Activated CD8-positive, alpha-beta memory T cell treated with anti-CD3 and anti-CD28 coated beads for 48 hours (primary cell): ENCODE measurements at places on chromosomes 7 and 10.
A peak's percentile ranks its signal among the peaks of the same experiment; 100 is the strongest.

GRCh38 chr10:114821915-114822443 lies 399 bp downstream of the FHIP2A start:
- peak; percentile 4 for DNase-seq

DNA sequence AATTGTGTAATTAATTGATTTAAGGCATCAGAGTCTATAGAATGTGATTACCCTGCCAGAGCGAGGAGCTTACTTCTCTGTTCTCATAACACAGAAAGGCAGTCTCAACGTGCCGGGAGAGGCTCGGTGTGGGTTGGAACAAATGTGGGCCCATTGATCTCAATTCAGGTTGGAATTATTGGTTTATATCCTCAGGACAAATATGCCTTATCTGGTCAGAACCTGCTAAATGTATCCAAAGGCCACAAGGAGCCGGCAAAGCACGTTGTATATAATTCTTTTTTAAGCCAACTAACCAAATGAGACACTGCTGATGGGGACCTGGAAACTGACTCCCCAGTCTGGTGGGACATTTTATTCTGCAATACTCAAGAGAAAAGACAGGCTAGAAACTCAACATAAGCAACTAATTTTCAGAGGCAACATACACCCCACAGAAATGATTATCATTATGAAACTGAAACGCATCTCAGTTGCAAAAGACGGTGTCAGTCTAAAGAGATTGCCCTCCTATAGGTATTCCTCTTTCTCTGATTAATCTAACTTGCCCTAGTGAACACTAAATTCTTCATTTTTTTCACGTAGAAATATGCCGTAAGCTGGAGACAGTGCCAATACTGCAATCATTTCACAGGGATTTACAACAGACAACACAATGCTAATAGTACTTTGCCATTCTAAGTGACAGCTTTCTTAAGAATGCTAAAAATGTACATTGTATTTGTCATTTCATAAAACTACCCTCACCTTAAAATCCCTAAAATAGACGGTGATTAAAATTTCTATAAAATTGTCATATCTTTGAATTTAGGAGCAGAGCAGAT lies 9.4 kb downstream of the EBF3 start:
- no peak for DNase-seq

DNA sequence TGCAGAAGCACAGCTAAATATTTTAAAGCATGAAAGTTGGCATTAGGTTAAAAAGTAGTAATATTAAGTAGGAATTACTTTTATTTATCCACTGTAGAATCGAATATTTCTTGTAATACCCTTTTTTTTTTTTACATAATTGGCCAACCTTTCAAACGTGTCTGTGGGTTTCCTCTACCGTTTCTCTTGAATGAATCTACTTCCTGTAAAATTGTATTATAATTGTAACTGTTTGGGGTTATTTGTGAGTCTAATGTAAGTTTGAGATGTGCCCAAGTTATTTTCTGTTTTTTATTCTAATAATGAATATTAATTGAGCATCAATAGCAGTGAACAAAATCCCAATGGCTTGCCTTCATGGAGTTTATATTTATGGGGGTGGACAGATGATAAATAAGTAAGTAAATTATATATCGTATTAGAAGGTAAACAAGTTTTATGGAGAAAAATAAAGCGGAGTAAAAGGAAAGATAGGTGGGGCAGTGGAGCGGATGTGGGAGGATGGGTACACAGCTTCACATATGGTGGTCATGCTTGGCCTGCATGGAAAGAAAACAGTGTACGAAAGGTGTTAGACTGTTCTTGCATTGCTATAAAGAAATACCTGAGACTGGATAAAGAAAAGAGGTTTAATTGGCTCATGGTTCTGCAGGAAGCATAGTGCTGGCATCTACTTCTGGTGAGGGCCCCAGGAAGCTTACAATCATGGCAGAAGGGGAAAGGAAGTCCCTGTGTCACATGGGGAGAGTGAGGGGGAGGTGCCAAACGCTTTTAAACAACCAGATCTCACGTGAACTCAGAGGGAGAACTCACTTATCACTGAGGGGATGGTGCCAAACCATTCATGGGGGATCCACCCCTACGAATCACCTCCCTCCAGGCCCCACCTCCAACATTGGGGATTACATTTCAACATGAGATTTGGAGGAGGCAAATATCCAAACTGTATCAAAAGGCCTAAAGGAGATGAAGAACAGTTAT lies 5.4 kb downstream of the TSPAN13 start:
- DNase-seq = no peak

DNA sequence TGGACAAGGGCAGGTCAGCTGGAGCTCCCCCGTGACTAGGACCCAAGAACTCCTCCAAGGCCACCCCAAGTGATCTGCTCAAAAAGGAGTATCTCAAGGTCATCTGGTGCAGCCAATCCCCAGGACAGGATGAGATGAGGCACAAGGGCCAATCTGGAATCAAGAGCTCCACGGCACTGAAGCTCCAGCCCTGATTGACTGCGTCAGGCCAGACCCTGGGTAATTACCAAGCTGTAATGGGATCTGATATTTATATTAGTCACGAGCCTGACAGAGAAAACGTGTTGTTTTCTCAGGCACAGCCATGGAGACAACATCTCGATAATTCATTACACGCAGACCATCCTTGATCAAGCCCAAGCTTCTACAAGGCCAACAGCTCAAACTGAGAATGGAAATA lies 4.2 kb downstream of the KCNMA1 start:
- no peak for DNase-seq

- DNase-seq = no peak
Measured at GRCh38 chr7:100957832-100958421, 8.6 kb downstream of the MUC3A start.

- no peak for DNase-seq
Measured at GRCh38 chr7:96578606-96579005, 131.0 kb downstream of the SEM1 start.
